ENCODE measurements at places on chromosomes 16 and 17.

DNA sequence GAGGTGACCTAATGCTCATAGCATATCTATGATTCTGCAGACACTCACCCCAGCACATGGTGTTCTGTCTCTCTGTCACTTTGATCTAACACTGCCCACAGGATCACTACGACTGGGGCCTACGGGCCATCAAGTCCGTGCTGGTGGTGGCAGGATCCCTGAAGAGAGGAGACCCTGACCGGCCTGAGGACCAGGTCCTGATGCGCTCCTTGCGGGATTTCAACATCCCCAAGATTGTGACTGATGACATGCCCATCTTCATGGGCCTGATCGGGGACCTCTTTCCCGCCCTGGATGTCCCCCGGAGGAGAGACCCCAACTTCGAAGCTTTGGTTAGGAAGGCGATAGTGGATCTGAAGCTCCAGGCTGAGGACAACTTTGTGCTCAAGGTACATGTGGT is 146.4 kb downstream of the DNAH9 start:
- no peak for DNase-seq

- no peak for DNase-seq
Measured at GRCh38 chr17:81422776-81423697, 27.8 kb downstream of the BAHCC1 start.

DNA sequence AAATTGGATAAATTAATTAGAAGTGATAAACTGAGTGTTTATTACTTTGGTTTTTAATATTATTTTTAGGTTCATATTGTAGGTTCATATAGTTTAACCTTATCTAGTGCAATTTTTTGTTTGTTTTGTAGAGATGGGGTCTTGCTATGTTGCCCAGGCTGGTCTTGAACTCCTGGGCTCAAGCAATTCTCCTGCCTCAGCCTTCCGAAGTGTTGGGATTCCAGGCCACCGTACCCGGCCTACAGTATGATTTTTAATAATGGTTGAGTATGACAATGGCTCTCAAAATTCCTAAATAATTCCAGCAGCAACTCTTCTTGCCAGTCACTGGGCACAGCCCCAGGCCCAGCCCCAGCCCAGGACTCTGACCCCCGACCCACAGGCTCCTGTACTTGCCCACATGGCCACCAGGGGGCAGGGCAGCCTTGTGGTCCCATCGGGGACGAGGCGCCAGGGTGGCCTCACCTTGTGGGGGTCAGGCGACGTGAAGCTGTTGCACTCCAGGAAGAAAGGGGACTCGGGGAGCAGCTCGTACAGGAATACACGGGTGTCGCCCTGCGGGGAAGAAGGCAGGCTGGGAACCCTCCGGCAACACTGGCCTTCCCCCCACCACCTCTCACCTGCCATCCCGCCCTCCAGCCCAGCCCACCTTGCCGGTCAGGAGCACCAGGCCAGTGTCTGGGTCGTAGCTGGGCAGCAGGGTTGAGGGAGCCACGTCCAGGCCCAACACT is 7.9 kb upstream of the PAM16 start:
- no peak for DNase-seq

- DNase-seq: no peak
Measured at GRCh38 chr16:57764341-57765159, 29.0 kb downstream of the KATNB1 start.

- DNase-seq: peak; percentile 3
Measured at GRCh38 chr17:66682283-66682682, 152.6 kb upstream of the CACNG5 start.

GRCh38 chr16:8962393-8963009 is 1.2 kb downstream of the USP7 start:
- no peak for DNase-seq

DNA sequence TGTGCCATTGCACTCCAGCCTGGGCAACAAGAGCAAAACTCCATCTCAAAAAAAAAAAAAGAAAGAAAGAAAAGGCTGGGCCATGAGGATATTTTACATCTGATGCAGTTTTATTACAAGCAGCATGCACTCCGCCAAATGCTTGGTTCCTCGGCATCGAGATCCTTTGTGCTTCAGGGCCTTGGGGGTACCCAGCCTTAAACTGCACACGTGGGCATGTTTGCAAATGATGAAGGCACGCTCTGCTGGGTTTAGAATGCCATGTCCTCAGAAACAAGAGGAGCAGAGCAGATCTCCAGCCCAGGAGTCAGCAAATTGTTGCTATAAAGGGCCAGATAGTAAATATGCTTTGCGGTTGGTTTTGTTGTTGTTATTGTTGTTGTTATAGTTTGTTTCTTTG is 153.2 kb downstream of the KATNIP start:
- no peak for DNase-seq

DNA sequence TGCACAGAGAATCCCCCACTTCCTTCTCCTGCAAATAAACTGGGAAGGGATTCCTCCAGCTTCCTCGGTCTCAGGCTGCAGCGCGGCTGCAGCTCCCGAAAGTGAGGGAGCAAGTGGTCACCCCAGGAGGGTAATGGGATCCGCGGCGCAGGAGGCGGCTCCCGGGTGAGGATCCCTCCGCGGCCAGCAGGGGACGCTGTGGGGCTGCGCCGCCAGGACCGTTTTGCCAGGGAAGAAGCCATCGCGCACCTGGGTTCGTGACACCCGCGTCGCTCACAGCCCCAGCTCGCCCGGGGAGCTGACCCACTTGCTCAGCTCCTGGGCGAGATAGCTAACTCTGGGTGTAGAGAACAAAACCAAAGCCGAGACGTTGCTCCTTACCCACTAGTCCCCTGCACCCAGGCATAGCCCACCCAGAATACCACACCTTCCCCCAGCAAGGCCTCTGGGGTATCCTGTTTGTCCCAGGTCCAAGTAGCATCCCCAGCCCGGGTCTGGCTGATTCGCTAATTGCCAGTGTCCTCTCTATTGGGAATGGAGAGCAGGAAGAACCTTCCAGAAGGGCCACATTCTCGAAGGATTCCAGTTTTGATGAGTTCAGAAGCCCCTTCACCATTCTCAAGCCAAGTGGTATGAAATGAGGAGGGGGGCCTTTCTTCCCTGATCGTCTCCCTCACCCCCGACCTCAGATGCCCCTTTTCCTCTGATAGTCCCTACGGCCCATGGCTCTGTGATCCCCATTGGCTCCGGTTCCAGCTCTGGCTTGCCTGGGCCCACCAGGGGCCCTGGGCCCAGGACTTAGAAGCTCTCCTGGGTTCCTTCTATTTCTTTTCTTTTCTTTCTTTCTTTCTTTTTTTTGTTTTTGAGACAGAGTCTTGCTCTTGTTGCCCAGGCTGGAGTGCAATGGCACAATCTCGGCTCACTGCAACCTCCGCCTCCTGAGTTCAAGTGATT is 14.1 kb downstream of the CYGB start:
- no peak for DNase-seq

GRCh38 chr16:74117798-74118197 is 178.8 kb upstream of the PSMD7 start:
- no peak for DNase-seq

GRCh38 chr16:85517154-85517553 is 96.0 kb upstream of the GSE1 start:
- no peak for DNase-seq

GRCh38 chr17:41480136-41480535 is 815 bp downstream of the KRT35 start:
- no peak for DNase-seq

GRCh38 chr17:69874175-69874670 is 200.8 kb upstream of the KCNJ16 start:
- no peak for DNase-seq

- no peak for DNase-seq
Measured at GRCh38 chr16:30771726-30772125, 9.6 kb downstream of the RNF40 start.

DNA sequence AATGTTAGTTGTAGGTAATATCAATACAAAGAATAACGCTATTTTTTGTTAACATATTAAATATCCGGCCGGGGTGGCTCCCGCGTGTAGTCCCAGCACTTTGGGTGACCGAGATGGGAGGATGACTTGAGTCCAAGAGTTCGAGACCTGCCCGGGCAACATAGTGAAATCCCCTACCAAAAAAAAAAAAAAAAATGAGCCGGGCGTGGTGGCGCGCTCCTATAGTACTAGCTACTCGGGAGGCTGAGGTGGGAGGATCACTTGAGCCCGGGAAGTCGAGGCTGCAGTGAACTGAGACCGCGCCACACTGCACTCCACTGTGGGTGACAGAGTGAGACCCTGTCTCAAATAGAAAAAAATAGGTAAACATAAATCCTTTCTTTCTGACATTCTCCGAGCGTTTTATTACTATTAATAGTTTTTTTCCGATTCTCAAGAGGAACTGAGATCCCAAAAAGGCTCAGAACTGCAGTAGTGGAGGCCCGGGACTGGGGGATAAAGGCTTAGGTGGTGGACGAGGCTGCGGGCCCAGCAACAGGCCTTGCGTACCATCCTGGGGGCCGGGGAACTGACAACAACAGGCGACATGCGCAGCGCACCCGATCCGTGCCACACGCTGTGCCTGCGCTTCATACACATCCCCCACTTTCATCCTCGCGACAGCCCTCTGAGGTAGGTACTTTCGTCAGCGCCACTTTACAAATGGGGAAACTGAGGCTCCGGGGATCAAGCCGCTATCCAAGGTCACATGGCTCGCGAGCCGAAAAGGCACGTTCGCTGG is 919 bp downstream of the N4BP1 start:
- DNase-seq: no peak

- peak; percentile 19 for DNase-seq
Measured at GRCh38 chr16:12228602-12229499, 252.3 kb downstream of the SNX29 start.

DNA sequence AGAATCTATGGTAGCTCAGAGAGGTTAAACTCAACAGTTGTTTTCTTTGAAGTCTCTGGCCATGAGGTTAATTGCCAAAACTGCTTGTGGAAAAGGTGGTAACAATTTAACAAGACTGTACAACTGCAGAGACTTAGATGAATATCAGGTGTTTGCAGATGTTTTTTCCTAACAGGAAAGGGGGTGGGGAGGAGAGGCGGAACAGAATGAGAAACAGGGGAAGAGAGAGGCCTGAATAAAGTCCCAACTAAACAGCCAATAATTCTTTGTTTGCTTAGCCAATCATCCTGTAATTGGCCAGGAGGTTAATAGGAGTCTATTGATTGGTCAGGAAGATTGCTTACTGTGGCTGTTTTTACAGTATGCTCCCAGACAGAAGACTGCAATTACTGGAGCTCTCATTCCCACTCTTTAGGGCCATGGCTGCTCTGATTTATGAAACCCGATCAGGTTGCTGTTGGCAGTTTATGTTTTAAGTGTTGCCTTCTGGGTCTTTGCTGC is 249.7 kb upstream of the TBX2 start:
- no peak for DNase-seq

DNA sequence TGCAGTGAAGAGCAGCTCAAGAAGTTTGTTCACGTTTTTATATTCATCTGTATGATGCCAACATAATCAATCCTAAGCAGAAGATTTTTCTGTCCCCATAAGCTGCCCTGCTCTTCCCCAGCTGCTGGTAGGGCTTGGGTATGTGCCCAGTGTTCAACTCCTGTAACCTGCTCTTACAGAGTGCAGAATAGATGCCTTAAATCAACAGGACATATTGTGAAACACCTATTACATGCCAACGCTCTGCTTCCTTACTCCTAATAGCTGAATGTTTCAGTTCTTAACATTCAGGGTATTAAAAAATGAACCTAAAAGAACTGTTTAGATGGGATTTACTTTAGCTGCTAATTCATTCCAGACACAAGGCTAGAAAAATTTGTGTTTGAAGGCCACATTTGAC is 190.9 kb downstream of the HS3ST3A1 start:
- no peak for DNase-seq

- DNase-seq: no peak
Measured at GRCh38 chr16:83901101-83901500, 2.2 kb downstream of the MLYCD start.

- no peak for DNase-seq
Measured at GRCh38 chr16:84461029-84461412, 43.4 kb downstream of the MEAK7 start.

DNA sequence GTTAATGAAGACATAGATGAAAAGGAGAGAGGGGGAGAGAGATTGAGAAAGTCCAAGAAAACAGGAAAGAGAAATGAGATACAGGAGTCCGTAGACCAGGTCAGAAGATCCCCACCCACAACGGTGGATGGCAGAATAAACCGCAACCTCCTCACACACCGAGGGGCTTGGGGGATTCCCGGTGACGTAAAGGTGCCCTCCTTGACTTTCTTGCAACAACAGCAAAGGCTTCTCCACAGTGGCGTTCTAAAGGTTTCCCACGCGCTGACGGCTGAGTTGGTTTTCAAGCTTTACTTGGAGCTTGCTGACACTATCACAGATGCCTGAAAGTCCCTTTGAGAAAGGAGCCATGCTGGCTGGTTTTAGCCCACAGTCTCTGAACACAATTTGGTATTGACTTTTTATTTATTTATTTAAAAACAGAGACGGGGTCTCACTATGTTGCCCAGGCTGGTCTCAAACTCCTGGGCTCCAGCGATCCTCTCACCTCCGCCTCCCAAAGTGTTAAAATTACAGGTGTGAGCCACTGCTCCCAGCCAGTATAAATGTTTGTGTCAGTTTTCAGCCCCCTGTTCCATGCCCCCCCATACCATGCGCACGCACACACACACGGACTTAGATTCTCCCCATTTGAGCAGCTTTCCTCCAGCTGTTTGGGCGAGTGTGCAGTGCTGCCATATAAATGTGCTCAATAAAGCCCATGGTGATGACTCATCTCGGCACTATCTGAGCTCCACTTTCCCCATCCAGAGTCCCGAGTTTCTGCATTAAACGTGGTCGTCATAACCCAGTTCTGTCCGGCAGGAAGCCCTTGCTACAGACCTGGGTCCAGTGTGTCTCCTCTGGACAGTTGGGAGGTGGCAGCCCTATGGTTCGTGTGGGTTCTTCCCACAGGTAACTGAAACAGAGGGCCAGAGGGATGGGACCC is 33.0 kb upstream of the SEC14L1 start:
- DNase-seq: no peak

DNA sequence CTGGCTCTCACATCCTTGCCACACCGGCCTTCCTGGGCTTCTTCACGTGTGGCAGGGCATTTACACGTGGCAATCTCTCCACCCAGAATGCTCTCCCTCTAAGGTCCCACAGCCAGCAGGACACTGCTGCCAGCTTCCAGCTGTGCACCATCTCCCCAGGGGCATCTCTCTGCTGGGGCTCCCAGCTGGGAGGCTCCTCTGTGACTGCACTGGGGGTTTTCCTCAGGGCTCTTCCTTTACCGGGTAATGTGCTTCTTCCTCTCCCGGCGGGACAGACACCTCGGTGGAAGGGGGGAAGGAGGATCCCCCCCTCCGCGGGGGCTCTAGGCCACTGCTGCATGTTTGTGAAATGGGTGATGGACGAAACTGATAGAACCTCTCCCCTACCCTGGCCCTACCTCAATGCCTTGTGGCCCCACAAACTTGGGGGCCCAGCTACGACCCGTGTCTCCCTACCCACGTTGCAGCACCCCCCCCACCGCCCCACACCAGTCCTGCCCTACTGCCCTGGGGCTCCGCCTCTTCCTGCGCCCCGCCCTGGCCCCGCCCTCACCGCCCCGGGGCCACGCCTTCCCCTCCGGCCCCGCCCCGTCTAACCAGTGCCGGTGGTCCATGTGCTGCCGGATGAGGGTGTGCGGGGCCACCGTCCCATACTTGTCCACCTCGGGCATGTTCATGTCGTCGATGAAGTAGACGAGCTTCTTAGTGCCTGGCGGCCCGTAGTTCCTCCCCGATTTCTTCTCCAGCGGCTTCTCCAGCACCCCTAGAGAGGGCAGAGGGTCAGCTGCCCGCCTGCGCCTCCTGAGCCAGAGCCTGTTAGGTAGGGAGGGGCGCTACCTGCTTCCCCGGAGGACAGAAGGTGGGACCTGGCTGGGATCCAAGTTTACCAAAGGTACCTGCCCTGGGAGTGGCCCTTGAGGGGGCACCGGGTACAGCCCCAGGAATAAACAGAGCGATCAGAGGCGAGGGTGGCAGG is 92.6 kb downstream of the DNAH17 start:
- DNase-seq: no peak

GRCh38 chr16:31478956-31479355 is 4.0 kb upstream of the SLC5A2 start:
- DNase-seq: no peak

- DNase-seq: no peak
Measured at GRCh38 chr17:49495842-49496182, 719 bp downstream of the NGFR start.
